ENCODE measurements at places on chromosomes 6 and 20.

DNA sequence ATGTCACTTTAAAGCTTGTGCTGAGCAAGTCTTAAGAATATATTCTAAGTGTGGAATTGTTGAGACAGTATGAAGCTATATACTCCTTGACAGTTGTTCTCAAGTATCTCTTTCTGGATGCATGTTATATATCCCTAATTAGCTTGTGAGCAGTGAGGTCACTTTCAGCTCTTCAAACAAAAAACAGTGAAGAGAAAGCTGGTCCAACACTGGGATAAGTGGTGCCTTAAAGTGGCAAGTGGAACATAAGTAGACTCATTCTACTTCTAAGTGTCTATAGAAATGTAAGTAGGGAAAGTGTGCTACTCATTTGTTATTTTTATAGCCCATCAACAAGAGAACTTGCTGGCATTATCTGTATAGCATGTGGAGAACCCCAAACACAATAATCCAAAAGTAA is 133.1 kb upstream of the BACH2 start:
- peak; percentile 21 for DNase-seq

GRCh38 chr6:155493694-155494143 is 38.1 kb upstream of the NOX3 start:
- peak; percentile 99 for DNase-seq

GRCh38 chr6:11413728-11414127 is 123.8 kb upstream of the TMEM170B start:
- peak; percentile 67 for DNase-seq

DNA sequence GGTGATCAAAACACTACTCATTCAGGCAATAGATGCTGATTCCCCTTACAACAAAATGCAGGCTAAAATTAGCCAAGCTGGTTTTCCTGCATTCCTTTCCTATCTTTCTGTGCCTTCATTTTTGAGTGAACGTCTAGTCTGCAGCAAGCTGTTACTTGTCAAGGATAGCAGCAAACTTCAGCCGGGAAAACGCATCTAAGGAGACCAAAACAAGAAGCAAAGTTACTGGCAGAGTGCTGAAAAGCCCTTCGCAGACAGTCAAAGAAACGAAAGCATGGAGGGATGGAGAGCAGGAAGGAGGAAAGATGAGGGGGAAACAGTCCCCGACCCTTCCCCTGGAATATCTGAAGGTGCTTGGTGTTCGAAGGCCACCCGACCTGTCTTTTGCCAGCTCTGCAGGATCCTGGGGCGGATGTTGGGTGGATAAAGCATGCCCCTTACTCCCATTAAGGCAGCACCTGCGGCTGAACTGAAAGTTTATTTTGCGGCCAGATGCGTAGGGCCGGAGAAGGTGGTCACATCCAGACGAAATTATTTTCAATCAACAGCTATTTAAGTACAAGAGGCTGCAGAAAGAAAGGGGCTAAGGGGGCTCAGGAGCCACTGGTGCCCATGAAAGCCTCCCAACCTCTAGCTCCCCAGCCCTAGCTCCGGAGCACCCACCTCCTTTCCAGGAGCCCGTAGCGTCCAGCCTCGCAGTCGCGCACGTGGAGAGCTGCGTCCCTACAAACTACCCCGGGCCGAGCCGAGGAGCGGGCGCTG is 538 bp downstream of the FERMT1 start:
- peak; percentile 47 for DNase-seq

GRCh38 chr20:52540509-52540908 is 348.9 kb upstream of the ZFP64 start:
- no peak for DNase-seq

GRCh38 chr20:23022849-23023248 is 12.3 kb upstream of the SSTR4 start:
- peak; percentile 65 for DNase-seq

DNA sequence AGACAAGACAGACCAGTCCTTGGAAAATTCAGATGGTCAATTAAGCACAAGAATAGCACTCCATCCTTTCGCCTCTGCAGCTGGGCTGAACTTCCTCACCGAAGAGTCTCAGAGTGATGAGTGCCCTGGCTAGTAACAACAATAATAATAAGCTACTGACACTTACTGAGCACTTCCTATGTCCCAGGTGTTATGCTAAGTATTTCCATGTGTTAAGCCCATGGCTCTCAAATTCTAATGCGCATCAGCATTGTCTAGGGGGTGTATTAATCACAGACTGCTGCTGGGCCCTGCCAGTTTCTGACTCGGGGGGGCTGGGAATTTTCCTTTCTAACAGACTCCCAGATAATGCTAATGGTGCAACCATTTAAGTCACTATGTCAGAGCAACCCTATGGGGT is 118.2 kb upstream of the LRFN2 start:
- no peak for DNase-seq

DNA sequence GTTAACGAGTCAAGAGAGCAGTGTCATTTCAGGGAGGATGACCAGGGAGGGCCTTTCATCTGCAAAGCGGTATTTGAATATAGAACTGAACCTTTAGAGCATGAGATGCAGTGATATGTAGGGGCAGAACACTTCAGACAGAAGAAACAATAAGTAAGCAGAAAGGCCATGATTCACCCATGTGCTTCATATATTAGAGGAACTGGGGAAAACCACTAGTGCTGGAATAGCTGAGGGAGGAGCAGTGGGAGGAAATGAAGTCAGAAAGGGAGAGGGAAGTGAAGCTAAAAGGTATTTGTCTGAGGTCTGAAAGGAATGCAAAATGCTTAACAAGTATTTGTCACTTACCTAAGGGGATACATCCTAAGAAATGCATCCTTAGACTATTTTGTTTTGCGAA is 391.2 kb downstream of the ADGRB3 start:
- no peak for DNase-seq

DNA sequence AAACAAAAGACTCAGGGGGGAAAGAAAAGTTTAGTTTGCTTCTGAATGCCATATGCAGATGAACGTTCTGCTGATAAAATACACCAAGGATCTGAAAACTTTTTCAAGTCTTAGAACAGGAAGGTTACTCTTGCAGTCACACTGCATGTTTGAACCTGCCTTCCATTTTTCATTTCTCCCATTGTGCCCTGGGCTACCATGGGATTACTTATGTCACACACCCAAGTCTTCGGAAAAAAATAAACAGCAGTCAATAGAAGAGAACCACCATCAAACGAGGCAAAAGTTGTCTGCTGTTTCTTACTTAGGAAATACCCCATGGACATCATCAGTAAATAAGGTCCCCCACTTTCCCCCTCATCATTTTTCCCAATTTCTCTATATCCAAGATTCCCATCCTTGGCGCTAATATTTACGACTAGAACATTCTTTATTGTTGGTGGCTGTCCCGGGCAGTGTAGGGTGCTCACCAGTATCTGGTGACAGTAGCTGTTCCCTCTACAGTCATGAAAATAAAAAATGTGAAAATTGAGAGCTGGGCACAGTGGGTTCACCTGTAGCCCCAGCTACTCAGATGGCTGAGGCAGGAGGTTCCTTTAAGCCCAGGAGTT is 202.5 kb downstream of the BCAS1 start:
- no peak for DNase-seq

DNA sequence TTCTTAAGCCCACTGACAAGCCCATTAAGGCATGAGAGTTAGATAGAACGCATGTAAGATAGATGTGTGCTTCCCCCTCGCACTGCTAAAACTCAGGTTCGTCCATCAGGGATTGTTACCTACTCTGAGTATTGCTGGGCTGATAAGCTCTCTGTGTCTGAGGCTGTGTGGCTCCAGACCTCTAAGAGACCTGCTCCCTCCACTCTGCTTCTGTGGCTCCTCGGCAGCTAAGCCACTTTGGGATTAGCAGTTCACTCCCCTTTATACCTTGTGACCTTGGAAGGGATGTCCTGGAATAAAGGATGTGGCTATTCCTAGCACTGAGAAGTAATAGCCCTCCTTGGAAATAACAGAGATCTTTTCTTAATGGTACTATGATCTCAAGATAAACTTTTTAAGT is 164.9 kb downstream of the TMEM242 start:
- no peak for DNase-seq

DNA sequence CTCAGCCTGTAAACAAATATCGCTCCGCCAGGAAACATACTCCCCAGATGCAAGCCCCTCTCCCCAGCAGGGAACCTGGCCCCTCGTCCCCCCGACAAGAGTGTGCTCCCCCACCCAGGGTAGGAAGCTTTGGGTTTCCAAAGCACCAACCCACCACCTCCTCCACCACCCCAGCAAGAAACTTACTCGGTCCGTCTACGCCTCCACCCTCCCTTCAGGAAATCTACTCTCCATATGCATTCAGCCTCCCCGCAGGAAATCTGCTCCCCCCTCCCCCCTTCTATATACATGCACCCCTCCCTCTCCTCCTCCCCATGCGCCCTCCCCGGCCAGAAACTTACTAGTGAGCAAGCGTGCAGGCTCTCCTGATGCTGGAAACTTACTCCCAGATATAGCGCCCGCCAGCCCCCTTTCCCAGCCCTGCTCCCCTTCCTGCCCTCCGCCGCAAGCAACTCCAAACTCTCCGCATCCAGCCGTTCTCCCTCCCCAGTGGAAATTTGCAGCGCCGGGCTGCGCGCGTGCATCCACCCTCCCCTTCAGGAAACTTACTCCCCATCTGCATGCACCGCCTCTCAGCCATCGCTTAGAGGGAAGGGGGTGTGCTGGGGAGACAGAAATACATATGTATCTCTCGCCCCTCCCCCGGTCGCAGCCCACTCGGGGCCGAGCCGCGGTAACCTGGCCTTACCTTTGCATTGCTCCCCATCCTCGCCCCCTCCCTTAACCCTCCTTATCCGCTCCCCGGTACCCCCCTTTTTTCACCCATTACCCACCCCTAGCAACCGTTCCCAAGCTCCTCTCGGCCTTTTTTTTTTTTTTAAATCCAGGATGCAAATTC is at the start of gene TRERF1:
Gene TRERF1, minus strand, starts transcription at position 594 of the 838 bp plus-strand sequence. CDS start 182,336 bp downstream, outside the sequence.
- peak; percentile 82 for DNase-seq

DNA sequence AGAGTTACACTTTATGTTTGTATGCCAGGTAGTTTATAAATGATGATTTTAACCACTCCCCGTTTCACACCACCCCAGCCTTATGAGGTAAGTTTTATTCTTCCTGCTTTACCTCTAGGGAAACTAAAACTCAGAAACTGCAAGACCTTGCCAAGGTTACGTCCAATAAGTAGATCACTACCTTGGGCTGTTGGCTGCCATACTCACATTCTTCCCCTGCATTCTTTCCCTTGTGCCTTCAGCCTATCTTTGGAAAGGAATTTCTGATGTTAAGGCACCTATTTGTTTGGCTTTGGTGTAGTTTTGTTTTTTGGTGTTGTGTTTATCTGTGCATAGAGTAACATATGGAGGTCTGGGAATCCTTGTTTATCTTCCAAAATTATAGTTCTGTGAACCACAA is 122.1 kb downstream of the UST start:
- no peak for DNase-seq

- no peak for DNase-seq
Observed at GRCh38 chr20:45860560-45861220, 3.3 kb downstream of the ZSWIM3 start.

DNA sequence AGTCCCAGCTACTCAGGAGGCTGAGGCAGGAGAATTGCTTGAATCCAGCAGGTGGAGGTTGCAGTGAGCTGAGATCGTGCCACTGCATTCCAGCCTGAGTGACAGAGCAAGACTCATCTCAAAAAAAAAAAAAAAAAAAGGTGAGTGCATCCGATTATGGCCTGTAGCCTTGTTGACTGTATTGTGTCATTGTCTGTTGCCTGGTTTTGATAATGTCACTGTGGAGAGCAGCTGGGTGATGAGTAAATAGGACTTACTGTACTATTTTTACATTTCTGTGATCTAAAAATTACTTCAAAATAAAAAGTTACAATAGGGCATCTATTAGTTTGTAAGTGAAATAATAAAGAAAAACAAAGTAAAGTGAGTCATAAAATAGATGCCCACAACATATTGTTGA is 134.1 kb upstream of the SALL4 start:
- DNase-seq: no peak

DNA sequence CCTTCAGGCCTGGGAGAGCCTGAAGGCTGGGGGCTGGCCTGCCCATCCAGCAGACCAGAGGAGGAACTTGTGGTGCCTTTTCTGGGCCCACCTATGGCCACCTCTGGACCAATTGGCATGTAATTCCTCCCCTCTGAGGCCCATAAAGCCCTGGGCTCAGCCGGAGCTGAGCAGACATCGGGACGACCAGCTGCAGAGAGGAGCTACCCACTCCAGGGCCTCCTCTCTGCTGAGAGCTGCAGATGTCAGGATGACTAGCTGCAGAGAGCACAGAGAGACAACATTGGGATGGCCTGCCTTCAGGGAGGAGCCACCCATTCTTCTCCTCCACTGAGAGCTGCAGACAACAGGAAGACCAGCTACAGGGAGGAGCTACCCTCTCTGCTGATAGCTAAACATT is 370.1 kb downstream of the CD83 start:
- DNase-seq: no peak

GRCh38 chr6:12250383-12250770 is 39.8 kb upstream of the EDN1 start:
- no peak for DNase-seq

- no peak for DNase-seq
Observed at GRCh38 chr6:149681209-149681608, 32.7 kb upstream of the KATNA1 start.

GRCh38 chr6:1144842-1145767 is 166.8 kb upstream of the FOXQ1 start:
- DNase-seq: peak; percentile 21

DNA sequence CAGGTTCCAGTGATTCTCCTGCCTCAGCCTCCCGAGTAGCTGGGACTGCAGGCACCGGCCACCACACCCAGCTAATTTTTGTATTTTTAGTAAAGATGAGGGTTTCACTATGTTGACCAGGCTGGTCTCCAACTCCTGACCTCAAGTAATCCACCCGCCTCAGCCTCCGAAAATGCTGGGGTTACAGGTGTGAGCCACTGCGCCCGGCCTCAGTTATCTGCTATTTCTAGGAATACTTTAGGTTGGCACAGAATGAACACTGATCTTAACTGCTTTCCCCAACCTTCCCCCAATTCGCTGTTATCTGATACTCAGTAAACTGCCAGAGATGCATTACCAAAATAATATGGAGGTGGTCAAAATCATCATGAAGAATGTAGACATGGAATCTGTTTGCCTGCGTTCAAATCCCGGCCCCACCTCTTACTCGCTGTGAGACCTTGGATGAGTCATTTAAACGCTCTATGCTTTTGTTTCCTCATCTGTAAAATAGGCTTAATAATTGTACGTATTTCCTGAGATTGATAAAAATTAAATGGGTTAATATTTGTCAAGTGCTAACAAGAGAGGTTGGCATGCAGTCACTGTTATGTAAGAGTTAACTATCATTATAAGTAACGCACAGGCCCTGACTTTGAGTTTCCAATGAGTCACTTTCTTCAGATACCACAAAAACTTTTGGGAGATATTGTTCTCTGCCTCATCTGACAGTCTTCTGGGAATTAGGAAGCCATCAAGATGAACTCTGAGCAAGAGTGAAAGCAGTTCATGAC is 44.5 kb upstream of the NCOA3 start:
- DNase-seq: peak; percentile 91

DNA sequence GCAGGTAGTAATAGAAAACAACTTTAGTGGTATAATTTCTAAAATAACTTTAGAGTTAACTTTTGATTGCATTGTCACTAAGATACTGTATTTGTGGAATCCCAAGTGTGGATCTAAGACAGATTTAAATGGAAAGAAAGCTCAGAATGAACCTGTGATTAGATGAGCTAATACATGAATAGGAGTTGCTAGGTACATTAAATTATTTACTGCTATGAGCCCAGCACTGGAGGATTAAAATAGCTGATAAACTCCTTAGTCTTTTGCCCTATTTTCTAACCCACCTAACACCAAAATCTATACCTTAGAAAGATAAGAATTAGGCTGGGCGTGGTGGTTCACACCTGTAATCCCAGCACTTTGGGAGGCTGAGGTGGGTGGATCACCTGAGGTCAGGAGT is 10.8 kb downstream of the SNRPC start:
- DNase-seq: no peak

GRCh38 chr6:69825904-69826303 is 29.1 kb upstream of the LMBRD1 start:
- no peak for DNase-seq

- no peak for DNase-seq
Observed at GRCh38 chr6:6912817-6913744, 194.7 kb upstream of the RREB1 start.

Measured in RPMI7951 (cell line).